Activated CD4-positive, alpha-beta T cell treated with anti-CD3 and anti-CD28 coated beads for 36 hours (primary cell): ENCODE measurements at places on chromosomes 6 and 20. TPM values are rescaled to one million over a fixed set of nuclear protein-coding genes. Genes with fewer than 3 reads are reported as not detected.

- H3K4me3 ChIP-seq, result no peak overlapping the region
- peaks cover 32% of the 10 kb centered on the region for H3K27me3 ChIP-seq
- H3K36me3 ChIP-seq, result no peaks in the 10 kb centered on the region
- no peaks in the 10 kb centered on the region for H3K4me1 ChIP-seq
These were observed 4.5 kb upstream of the NKAIN4 start for GRCh38 chr20:63258781-63259180.

- H3K27me3 ChIP-seq, result no peaks in the 10 kb centered on the region
- H3K4me1 ChIP-seq, result no peaks in the 10 kb centered on the region
- DNase-seq, result no peak
- no peak overlapping the region for H3K27ac ChIP-seq
- H3K4me3 ChIP-seq, result no peak overlapping the region
- H3K36me3 ChIP-seq, result no peaks in the 10 kb centered on the region
These were observed 198.1 kb downstream of the MMUT start for GRCh38 chr6:49264909-49265308.

DNA sequence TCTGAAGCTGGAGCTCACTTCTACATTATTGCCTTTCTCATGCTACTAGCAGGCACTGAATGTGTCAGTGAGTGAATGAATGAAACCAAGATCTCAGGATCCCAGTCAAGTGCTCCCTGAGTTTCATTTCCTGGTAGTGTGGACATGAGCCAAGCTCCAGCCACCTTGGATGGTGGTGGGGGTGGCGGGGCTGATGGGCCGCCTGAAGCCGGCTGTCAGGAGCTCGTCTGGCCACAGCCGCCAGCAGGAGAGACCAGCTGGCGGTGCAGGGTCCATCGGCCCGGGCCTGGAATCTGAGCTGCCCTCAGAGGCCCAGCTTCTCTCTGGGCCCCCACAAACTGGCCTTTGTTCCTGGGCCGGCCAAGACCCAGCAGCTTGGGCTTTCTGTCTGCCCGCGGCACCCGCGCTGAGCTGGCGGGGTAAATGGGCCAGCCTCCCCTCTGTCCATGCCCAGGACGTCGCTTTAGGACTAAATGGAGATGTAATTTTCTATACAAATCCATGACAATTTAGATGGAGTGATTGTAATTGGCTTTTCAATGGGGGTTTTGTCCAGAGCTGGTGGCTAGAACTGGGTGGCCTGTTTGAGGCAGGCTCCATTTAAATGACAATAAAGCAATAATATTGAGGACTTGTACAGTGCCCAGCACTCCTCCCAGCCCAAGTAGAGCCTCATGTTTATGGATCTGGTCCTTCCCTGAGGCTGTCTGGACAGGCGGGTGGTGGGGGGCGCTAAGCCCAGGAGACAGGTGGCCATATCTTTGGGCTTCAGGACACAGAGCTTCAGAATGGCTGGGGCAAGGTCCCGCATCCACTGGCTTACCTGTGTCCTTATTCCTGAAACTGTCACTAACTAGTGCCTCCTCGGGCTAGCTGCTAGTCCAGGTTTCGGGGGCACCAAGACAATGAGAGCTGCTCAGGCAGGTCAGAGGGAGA lies 43.5 kb downstream of the NOL4L start:
- no peak for DNase-seq
- peaks cover 80% of the 10 kb centered on the region for H3K4me1 ChIP-seq
- H3K27ac ChIP-seq, result peak overlapping the region; percentile 99
- no peak overlapping the region for H3K4me3 ChIP-seq
- H3K36me3 ChIP-seq, result peaks cover 3% of the 10 kb centered on the region

DNA sequence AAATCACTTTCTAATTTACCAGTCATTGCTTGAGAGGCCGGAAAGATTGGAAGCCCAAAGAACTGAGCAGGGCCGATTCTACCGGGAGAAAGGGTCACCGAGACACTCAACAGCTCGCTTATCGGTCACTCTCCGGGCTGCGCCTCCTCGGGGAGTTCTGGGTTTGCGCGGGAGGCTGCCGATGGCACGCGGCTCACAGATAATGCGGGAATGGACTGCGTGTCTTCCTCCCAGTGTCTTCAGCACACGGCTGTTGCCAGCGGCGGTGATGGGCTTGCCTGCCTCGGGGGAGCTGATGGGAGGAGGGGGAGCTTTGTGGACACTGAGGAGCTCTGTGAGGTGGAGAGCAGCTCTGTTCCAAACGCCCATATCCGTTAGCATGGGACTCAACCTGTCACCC lies 314.6 kb downstream of the CDH4 start:
- no peak for DNase-seq
- no peaks in the 10 kb centered on the region for H3K27me3 ChIP-seq
- H3K4me3 ChIP-seq, result no peak overlapping the region
- H3K36me3 ChIP-seq, result no peaks in the 10 kb centered on the region

- no peak overlapping the region for H3K27ac ChIP-seq
- no peaks in the 10 kb centered on the region for H3K4me1 ChIP-seq
- no peak for DNase-seq
- no peaks in the 10 kb centered on the region for H3K27me3 ChIP-seq
These were observed 450.7 kb downstream of the COL12A1 start for GRCh38 chr6:74755196-74755595.

Gene DDO
- not detected for total RNA-seq

Gene DEFB124
- total RNA-seq, result not detected

Gene APOM
- total RNA-seq, result 4.0 TPM
